Activated T-cell treated with anti-CD3 and anti-CD28 coated beads for 4 hours (primary cell): ENCODE measurements at places on chromosomes 2 and 18.
A peak's percentile ranks its signal among the peaks of the same experiment; 100 is the strongest.

DNA sequence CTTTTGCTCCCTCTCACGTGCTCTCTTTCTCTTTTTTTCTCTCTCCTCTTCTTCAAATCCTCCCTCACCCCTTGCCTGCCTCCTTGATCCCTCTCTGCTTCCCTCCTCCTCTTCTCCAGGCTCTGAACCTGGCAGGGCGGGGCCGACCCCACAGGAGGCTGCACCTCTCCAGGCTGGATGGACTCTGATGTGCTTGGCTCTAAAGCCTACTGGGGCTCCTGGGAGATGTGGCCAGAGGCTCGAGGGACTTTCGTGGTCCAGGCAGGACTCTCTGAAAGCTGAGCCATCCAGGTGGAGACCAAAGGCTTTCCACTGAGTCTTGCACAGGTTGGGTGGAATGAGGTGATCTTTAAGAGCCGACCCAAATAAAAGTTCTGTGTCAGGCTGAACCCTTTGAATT is 25.4 kb downstream of the DYSF start:
- DNase-seq: no peak

DNA sequence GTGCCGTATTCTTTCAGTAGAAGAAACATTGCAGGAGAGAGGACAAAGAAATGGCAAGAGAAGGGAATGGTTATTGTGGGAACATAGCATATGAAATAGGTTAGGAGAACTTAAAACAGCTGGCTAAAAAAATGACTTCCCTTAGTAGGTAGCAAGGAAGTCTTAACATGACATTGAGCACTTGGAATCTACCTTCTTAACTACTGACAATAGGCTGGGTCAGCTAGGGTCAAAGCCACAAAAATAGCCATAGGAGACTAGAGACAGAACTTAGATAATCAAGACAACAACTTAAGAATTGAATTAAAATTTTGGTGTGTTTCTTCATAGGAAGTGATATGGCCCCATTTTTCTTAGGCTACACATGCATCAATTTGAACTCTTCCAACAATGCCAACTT is 227.9 kb downstream of the TCF4 start:
- no peak for DNase-seq

GRCh38 chr2:206482123-206482522 is 38.8 kb downstream of the ADAM23 start:
- no peak for DNase-seq

DNA sequence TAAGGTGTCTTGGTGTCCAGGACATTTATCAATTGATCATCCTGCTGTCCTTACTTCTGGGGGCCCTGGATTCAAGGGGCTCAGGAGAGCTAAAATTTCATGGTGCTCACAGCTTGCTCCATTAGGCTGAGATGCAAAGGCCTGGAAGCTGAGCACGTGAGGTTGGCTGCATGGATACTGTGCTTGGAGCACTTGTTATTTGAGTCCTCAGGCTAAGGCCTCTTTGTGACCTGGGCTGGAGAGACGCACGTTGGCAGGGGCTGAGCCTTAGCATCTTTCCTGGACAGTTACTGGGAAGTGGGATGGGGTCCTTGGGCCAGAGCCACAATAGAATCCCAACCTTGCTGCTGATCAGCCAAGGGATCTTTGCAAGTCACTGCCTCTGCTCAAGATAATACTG is 151.2 kb upstream of the HS6ST1 start:
- DNase-seq: no peak

GRCh38 chr2:229779650-229780049 is 65.3 kb upstream of the DNER start:
- no peak for DNase-seq

GRCh38 chr2:173574324-173575112 is 219.8 kb downstream of the CDCA7 start:
- DNase-seq: no peak

DNA sequence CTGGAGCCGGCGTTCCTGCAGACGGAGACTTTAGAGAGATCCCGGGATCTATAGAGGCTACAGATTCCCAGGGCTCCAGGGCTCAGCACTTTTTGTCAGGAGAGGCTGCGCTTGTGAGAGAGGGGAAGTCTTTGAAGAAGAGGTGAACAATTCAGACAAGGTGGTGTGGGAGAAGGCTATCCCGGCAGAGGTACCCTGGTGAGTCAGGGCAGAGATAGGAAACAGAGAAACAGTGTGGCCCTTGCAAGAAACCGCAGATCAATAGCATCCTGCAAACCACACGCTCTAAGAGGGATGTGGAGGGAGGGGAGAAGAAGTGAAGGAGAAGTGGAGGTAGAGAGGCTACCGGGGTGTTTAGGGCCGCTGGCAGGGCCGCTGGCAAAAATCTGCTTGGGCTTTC is 160.5 kb upstream of the APCDD1 start:
- DNase-seq: no peak

DNA sequence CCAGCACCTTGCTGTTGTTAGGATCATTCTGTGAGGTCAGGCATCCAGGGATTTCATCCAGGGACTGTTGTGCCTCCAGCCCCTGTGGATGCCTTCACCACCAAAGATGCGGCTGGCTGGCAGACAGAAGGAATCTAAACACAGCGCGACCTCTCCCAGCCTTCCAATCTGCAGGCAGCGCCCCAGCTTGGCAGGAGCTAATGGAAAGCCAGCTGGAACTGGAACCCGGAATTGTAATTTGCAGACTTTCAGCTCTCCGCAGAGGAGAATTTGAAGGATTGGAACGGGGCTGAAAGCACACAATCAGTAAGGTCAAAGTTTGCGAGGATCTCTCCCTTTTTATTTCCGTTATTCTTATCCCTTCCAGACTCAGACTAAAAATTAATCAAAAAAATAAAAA is 127.8 kb downstream of the TRIB2 start:
- DNase-seq: no peak

DNA sequence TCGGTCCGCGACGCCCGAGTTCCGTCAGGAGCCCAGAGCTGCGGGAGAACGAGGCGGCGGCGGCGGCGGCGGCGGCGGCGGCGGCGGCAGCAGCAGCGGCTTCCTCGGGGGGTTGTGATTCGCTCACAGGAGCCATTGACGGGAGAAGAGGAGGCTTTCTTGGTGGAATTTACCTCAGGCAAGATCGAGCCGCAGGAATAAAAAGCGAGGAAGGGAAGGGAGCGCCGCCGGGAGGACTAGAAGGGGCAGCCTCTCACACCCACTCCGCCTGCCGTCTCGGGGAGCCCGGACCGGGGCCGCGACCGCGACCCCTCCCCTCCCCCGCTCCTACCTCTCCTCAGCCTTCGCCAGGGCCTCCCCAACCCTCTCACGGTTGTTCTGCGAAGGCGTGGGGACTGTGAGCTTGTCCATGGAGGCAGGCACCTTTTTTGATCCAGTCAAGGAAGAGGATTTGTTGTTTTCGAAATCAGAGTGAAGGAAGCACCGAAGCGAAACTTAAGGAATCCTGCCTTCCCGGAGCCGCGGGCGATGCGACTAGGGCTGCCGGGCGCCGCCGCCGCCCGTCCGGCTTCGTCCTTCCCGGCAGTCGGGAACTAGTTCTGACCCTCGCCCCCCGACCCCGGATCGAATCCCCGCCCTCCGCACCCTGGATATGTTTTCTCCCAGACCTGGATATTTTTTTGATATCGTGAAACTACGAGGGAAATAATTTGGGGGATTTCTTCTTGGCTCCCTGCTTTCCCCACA is 506 bp downstream of the BMPR2 start:
- DNase-seq: peak; percentile 15

DNA sequence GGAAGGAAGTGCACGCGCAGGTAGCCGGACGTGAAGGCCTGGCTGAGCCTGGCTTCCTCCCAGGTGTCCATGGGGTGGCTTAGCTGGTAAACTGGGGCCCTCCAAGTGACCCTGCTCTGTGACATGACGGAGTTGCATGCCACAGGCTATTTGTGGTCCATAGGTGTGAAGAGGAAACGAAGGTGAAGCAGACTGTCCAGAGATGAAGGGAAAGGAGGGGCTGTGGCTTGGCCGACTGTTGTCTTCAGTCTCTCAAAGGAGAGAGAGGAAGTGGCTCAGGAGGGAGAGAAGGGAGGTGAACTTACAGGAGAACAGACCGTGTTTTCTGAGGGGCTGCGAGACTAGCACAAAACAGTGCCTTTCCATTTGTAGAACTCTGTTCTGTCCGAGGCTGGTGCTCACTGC is 19.3 kb downstream of the INPP5D start:
- no peak for DNase-seq

DNA sequence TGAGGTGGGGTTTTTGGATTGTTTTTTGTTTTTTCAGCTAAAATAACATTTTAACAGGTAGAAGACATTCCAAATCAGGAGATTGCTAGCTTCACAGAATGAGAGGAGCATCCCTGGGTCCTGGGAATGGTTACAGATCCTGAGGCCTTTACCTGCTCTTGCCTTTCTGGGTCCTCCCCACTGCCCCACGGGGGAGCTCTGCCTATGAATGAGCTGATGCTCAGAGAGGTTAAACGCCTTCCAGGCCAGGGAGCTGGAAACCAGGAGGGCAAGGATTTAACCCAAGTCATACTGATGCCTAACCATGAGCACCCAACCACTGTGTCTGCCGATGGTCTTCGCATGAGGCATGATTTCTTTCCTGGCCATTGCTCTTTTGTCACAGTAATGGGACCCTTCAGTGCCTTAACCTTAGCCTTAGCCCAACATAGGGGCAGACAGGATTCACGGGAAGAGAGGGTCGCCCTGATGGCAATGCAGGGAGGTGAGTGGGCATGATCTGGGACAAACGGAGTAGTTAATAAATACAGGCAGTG is 16.1 kb downstream of the MOCOS start:
- DNase-seq: no peak

GRCh38 chr2:239247401-239248245 is 153.2 kb downstream of the HDAC4 start:
- DNase-seq: no peak

- DNase-seq: peak; percentile 7
Measured at GRCh38 chr2:156399950-156400705, 36.1 kb upstream of the GPD2 start.

DNA sequence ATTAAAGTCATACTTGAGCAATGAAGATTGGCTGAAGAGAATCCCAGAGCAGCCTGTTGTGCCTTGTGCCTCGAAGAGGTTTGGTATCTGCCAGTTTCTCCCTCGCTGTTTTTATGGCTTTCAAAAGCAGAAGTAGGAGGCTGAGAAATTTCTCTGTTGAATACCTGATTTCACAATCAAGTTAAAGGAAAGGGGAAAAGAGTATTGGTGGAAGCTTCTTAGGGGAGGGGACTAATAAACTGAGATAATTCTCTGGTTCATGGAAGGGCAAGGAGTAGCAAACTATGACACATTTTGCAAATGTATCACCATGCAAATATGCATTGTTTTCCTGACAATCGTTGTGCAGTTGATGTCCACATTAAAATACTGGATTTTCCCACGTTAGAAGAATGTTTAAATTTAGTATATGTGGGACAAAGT is at the start of gene IL1B:
TSS of gene IL1B (minus strand) at position 85 of the 423 bp plus-strand sequence. CDS start 550 bp downstream, outside the sequence.
- no peak for DNase-seq
